ENCODE measurements at places on chromosomes 4 and X. TPM values are rescaled to one million over a fixed set of nuclear protein-coding genes. Genes with fewer than 3 reads are reported as not detected.

GRCh38 chr4:61309616-61310015, 109.5 kb downstream of the ADGRL3 start:
- ATAC-seq: no peak

DNA sequence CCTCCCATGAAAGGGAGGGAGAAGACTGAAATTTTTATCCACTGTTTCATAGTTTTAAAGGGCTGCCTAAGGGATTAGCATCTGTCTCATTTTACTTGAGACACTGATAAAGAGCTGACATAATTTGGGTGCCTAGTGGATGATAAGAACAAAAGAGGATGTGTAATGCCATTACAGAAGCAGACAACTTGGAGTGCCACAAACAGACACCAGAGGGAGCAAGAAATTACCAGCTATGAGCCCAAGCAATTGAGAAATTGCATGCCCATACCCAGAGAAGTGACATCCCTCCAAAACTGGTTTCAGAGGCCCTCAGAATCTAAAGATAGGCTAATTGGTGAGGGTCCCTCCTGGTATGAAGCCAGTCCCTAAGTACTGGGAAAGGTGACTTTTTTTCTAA, 38.5 kb upstream of the POU3F4 start:
- ATAC-seq: no peak

GRCh38 chrX:15087747-15088146, 182.1 kb downstream of the ASB9 start:
- ATAC-seq: no peak

Gene CLRN2
- total RNA-seq: not detected

Gene NAAA
- total RNA-seq: 14.7 TPM

All from activated T-helper 17 cell treated with anti-CD3 and anti-CD28 coated beads, Interleukin-2, amount 50 U/mL, for 72 hours (primary cell).